Activated CD4-positive, alpha-beta memory T cell treated with anti-CD3 and anti-CD28 coated beads, Interleukin-2, amount 10 ng/mL, durations not matched to agents 7 days and 5 days (primary cell): ENCODE measurements at places on chromosomes 4 and X.

GRCh38 chrX:65451663-65452062, 82.9 kb downstream of the LAS1L start:
- no peaks in the 10 kb centered on the region for H3K4me1 ChIP-seq
- H3K4me3 ChIP-seq: no peak overlapping the region
- no peaks in the 10 kb centered on the region for H3K36me3 ChIP-seq
- H3K27ac ChIP-seq: no peak overlapping the region
- DNase-seq: no peak
- H3K27me3 ChIP-seq: no peaks in the 10 kb centered on the region

DNA sequence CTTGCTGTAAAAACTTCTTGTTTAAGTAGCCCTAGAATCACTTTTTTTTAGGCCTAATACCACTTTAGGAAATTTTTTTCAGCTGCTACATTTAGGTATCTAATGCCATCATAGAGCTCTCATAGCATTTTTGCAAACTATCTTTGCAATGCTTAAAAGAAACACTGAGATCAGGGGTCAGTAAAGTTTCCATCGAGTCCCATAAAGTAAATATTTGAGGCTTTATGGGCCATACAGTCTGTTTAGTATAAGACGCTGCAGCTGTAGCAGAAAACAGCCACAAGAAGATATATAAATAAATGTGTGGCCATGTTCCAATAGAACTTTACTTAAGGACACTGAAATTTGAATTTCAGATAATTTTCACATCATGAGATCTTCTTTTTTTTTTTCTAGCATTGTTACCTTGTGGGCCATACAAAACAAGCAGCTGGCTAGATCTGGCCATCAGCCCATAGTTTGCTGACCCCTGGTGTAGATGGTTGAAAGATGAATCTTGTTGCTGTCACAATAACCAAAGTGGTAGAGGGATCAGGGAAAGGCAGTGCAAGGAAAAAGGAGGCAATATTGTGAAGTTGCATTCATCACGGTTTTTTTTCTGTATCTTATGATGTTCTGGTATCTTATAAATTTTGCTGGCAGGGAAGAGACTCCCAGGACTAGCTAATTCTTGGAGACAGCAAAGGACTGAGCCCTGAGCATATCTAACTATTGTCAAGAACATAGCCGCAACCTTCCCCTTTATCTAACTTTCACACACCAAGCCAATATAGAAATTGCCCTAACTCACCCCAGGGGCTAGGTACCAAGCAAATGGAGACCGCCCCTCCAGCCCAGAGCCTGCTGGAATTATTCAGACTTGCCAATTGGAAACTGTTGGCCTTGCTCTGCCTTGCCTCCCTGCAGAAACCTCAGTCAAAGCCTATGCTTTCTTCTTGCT, 46.6 kb downstream of the RASGEF1B start:
- no peaks in the 10 kb centered on the region for H3K27me3 ChIP-seq
- H3K36me3 ChIP-seq: no peaks in the 10 kb centered on the region
- no peaks in the 10 kb centered on the region for H3K4me1 ChIP-seq

DNA sequence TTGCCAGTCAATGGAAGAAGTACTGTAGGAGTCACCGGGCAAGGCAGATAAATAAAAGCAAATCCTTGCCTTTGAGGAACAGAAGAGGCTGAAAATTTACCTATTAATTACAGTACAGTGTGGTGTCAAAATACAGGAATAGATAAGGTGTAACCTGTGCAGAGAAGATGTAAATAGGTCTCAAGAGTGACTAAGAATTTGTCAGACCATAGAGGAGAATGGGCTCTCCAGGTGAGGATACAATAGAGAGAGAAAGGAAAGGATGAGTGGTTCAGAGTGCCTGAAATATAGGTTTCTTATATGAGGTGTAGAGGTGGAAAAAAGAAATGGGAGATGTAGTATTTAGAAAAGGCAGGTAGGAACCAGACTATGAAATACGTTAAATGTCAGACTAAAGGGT, 801 bp upstream of the ZC4H2 start:
- no peak for DNase-seq
- H3K4me1 ChIP-seq: peaks cover 21% of the 10 kb centered on the region
- peak overlapping the region; percentile 92 for H3K4me3 ChIP-seq
- H3K27me3 ChIP-seq: no peaks in the 10 kb centered on the region

GRCh38 chrX:69020316-69020715, 144.9 kb downstream of the PJA1 start:
- no peaks in the 10 kb centered on the region for H3K36me3 ChIP-seq
- H3K27me3 ChIP-seq: no peaks in the 10 kb centered on the region
- DNase-seq: no peak
- no peak overlapping the region for H3K27ac ChIP-seq
